ENCODE measurements at places on chromosomes 4 and X.

DNA sequence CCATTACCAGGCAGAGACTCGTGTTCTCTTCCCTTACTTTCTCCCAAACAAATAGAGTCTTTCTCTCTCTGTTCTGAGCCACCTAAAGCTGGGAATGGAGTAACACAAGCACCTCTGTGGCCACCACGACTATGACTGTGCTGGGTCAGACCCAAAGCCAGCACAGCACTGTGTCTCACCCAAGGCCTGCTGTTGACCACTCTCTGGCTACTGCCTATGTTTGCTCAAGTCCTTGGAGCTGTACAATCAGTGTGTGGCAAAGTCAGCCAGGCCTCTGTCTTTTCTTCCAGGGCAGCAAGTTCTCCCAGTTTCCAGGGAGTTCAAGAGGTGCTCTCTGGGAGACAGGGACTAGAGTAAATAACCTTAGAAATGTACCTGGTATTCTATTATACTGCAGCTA lies 239.4 kb downstream of the FAM47A start:
- no peak for DNase-seq

- no peak for DNase-seq
These were observed 109.5 kb upstream of the CENPE start for GRCh38 chr4:103307453-103308247.

DNA sequence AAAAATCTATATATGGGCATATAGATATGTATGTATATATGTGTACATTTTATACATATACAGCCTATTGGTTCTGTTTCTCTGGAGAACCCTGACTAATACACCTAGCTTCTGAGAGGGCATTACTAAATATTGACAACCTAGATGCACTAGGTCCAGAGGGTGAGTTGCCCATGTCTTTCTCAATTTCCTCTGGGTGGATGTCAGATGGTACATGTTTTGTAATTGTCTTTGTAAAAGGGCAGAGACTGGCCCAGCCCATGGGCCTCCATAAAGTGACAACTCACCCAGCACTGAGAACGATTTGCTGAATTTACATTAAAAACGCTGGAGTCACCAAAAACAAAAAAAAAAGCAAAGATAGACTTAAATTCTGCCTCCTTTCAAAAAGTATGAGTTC lies 198.5 kb upstream of the FAM241A start:
- no peak for DNase-seq

GRCh38 chrX:65751519-65751918 lies 84.1 kb downstream of the MSN start:
- no peak for DNase-seq

DNA sequence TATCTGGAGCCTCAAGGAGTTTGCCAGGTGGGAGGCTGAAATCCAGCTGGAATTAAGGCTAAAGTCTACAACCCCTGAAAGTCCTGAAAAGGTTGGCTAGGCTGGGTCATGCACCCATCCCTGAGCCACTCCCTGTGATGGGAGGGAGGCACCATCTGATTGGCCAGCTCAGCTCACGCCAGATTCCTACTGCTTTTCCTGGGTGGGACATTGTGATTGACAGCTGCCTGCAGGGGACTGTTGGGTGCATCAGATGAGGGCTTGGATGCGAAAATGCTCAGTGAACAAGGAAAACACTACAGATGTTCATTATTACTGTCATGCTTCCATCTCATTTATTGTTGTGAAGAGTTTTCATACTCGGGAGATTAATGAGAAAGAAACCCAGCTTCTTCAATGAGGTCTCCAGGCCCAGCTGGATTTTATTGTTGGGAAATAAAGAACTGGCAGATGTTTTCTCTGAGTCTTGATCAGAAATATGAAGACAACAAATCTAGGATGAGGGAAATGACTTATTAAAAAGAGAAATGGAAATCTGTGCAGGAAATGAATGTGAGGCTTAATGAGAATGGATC lies 185.9 kb downstream of the STK32B start:
- no peak for DNase-seq

DNA sequence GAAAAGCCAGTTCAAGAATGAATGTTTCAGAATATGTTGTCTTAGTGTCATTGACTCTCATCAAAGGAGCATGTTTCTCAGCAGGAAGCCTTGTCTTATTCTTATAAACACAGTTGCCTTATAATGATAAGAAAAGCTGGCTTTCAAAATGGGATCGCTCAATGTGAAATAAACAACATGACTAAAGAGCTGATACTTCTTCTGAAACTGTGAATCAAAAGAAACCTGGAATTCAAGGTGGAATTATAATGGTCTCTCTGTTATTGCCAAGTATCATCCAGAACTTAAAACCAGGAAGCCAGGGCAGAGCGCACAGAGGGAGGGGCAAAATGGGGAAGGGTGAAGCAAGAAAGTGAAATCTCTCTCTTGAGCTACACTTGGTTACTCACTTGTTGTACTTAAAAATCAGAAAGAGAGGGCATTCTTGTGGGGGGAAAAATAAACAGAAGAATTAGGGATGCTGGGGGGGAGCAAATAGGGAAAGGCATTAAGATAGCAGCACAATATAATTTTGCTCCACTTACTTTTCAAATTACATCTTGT lies 270.0 kb downstream of the MAPK10 start:
- no peak for DNase-seq

DNA sequence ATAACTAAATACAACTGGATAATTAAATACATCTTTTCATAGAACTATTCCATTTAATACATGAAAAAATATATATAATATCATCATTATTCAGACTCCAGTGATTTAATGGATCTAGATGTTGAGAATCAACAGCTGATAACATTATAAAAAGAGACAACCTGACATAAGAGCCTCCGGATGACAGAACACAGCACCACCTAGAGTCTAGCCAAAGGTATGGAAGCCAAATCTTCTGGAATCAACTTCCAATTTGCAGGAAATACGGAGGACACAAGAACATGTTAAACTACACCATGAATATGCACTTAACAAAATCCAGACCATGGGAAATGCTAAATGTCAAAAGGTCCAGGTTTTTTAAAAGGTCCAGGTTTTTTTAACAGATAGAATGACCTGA lies 55.0 kb downstream of the LRBA start:
- no peak for DNase-seq

DNA sequence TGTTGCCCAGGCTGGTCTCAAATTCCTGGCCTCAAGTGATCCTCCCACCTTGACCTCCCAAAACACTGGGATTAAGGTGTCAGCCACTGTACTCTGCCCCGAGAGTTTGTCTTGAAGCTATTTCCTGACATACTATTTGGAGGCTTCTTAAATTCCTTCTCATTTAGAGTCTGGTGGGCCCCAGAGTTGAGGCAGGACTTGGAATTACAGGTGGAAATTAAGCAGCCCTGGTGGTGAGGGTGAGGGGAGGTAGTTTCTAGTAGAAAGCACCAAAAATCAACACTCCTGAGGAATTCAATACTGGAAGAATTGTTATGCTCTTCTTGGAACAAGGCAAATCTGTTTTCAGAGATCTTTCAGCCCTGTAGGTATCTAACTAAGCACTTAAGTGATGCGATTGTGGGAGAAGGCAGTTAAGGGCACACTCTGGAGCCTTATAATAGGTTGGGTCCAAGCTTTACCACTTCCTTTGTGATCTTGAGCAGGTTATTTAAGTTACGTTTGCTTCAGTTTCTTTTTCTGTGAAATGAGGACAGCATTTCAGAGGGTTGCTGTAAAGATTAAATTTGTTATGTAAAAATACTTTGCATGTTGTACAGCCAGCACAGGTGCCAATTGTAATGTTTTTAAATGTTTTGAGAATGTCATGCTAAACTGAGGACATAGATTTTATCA lies 200.7 kb downstream of the SOWAHB start:
- no peak for DNase-seq

- DNase-seq: no peak
These were observed 1.0 kb downstream of the SHISA3 start for GRCh38 chr4:42398171-42398870.

GRCh38 chr4:103032574-103032973 lies 13.1 kb upstream of the SLC9B1 start:
- no peak for DNase-seq

GRCh38 chrX:88284844-88285243 lies 462.2 kb upstream of the CPXCR1 start:
- DNase-seq: no peak

- DNase-seq: no peak
These were observed 5.8 kb upstream of the SEPTIN11 start for GRCh38 chr4:76943790-76944189.

All from activated naive CD4-positive, alpha-beta T cell treated with anti-CD3 and anti-CD28 coated beads, Interleukin-2, amount 50 U/mL, for 72 hours (primary cell).